ENCODE measurements at places on chromosomes 11 and 22.
A peak's percentile ranks its signal among the peaks of the same experiment; 100 is the strongest.

DNA sequence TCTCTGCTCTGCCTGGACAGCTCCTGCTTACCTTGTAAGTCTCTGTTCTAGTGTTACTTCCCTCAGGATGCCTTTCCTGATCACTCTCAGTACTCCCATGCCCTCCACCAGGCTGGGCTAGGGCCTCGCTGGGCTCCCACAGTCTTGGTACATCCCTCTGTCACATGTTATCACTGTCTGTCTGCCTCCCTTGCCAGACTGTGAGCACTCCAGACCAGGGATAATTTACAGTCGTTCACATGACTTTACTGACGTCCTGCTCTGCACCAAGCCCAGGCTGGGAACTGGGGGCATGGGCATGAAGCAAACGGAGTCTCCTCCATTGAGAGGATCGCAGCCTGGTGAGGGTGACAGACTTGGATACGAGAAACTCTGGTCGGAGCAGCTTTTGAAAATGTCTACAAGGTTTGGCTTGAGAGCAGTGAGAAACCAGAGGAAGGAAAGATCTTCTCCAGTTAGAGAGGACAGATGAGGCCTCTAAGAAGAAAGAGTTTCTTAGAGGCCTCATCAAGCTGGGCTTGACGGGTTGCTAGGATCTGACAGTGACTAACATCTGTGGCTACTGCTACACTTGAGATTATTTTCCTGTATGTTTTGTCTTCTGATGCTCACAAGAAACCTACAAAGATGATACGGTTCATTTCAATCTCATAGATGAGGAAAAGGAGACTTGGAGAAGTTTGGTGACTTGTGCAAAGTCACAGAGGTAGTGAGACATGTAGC is 12.5 kb downstream of the USP35 start:
- no peak for DNase-seq

DNA sequence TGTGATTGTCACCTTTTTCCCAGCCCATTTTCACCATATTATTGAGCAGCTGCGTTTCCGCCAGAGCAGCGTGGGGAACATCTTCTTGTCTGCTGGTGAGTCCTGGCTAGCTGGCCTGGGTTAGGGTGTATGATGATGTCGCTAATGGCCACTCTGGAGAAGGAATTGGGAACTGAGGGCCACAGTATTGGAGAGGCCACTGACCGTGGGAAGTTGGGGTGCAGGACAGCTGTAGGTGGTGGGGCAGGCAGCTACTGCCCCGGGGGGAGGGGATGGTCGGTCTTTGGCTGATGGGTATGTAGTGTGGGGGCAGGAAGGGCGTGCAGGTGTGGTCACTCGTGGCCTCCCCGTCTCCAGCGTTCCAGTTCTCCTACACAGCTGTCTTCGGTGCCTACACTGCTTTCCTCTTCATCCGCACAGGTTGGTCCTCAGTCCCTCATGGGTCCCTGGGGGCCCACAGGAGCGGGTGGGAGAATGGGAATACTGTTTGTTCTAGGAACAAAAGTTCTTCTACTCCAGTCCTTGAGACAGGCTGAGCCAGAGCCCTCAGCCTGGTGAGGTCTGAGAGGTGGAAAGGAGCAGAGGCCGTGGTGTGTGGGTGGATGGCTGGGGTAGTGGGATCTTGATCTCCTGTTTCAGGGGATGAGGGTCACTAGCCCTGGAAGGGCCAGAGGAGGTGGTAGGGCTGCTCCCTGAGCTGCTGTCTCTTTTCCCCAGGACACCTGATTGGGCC is 2.1 kb downstream of the RCE1 start:
- no peak for DNase-seq

- no peak for DNase-seq
Measured at GRCh38 chr11:114193730-114194679, 102.2 kb upstream of the NNMT start.

DNA sequence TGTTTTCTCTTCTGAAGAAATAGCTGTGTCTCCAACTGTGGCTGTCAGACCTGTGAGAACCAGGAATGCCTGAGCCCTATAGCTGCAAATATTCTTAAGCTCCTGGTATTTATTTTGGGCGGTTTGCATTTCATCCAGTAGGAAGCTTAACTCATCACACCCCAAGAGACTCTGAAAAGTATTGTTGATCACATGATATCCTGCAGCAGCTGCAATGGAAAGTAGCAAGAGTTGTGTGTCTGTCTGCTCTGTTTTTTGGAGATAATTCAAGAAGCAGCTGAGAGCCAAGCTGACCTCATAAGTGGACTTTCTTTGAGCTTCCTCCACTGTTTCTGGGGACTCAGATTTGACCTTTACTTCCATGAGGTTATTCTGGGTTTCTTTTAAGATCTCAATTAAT is 36.4 kb upstream of the MRPL17 start:
- DNase-seq, result no peak

DNA sequence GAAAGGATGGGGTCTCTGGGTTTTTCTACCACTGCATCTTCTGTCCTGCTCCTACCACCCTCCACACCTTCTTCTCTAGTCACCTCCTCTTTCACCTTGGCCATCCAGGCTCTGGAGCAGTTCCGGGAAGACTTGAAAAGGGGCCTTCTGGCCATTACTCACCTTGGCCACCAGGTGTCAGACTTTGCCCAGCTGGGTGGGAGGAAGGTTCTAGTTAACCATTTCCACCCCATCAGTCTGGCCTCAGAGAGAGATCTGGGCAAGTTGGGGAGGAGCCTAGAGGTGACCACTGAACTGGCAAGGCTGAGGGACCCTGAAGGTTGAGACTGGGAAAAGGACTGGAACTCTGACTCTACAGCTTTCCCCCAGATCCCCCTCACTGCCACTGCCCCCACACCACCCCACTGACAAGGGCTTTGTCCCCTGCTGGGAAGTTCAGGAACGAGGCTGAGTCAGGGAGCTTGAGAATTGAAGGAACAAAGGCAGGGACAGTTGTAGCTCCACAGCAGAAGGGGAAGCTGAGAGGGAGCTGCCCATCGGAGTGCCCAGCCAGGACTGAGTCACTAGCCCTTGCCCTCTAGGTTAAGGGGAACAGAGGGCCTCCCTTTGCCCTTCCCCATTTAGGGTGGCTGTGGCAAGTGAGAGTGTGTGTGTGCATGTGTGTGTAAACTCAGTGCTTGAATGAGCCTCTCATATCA is 3.7 kb upstream of the POLD4 start:
- peak; percentile 50 for DNase-seq

Data from pulmonary artery endothelial cell (primary cell).